Activated CD8-positive, alpha-beta memory T cell treated with anti-CD3 and anti-CD28 coated beads for 1 hour (primary cell): ENCODE measurements at places on chromosomes 1 and 21.

- no peak for DNase-seq
Observed at GRCh38 chr1:51656374-51656773, 39.5 kb downstream of the OSBPL9 start.

GRCh38 chr1:213830371-213830770 is 157.4 kb upstream of the PROX1 start:
- DNase-seq, result no peak

GRCh38 chr1:198849093-198849492 is 210.3 kb downstream of the PTPRC start:
- DNase-seq, result no peak

DNA sequence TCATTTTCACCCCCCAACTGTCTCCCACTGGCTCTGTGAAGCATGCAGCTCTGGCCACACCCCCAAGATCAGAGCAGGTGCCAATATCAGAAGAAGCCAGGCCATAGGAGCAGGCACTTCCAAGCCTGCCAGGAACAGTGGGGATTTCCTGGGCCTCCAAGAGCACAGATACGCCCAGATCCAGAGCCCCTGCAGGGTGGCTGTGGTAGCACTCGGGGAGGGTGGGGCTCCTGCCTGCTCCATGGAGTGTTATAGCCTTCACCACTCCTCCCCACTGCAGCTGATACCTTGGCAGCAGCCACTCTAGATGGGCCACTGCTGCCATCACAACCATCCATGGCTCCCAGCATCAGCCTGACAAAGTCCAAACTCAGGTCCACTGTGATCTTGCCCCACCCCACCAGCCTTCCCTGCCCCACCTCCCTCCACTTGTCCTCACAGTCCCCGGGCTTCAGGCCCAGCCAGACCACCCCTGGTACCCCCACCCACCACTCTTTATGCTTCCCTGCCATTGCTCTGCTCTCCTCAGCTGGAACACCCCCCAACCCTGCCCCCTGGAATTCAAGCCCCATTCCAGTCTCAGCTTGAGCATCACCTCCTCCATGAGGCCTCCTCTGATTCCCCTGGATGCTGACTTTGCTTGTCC is 448.3 kb downstream of the MATN1 start:
- no peak for DNase-seq

GRCh38 chr1:164830628-164831027 is 271.6 kb downstream of the PBX1 start:
- DNase-seq, result no peak

DNA sequence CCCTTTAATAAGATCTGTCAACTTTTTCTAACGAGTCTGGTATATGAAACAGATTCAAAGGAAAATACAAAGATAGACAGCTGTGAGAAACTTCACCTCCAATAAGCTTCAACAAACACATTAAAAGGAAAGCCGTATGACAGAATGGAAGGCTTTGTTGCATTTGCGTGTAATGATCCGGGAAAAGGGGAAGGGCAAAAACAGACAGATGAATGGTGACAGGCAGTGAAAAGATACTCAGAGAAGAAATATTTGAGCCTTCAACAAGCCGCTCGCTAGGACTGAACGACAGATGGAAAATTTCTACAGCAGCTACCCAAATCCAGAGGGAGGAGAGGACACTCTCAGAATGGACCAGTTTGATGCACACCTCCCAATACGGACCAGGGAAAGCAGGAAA is 14.9 kb downstream of the COPA start:
- DNase-seq, result no peak

DNA sequence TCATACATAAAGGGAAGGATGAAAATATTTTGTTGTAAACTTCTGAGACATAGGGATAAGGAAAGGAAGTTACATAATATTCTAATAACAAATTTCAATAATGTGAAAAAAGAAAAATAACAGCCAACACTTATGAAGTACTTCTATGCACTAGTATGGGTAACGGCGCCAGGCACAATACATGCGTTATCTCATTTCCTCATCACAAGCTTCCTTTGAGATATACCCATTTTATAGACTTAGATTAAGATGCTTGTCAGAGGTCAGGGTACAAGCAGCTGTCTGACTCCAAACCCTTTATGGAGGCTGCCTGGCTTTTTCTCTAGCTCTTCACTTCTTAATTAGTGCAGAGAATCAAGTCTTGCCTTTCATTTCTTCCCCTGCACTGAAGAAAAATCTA is 41.3 kb downstream of the TCP10L start:
- no peak for DNase-seq

- DNase-seq, result no peak
Observed at GRCh38 chr1:228268881-228269265, 61.0 kb downstream of the OBSCN start.

GRCh38 chr1:24683713-24684162 is 40.6 kb downstream of the SRRM1 start:
- DNase-seq, result no peak

DNA sequence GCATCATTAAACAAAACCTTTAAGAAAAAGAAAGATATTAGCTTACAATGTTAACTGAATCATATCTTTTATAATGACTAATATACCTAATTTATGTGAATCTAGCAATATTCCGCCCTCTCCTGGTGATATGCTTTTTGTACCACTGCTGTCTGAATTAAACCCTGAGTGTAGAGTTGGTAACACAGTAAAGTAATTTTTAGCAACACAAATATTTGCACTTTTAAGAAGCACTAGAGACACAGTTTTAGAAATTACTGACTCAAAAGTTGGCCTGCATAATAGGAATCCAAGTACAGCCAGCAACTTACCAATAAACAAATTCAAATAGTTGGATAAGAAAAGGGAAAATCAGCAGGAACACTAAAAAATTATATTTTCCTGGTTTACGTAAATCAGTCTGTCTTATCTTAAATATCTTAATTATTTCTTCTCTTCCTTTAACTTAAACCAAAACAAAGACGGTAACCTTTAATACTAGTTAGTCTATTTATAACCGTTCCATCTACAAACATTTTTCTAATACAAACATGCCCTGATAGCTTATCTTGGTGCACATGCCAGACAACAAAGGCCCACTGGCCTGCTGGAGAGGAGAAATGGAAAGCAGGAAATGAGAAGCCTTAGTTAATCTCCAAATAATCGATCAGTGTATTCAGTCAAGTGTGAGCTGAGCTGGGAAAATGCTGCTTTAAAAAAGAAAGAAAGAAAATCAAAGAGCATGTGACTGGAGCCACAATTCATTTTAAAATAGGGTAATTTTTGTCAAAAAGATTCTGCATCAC is 246.0 kb downstream of the RERE start:
- DNase-seq, result no peak

GRCh38 chr1:184442260-184442659 is 55.4 kb downstream of the C1orf21 start:
- no peak for DNase-seq

DNA sequence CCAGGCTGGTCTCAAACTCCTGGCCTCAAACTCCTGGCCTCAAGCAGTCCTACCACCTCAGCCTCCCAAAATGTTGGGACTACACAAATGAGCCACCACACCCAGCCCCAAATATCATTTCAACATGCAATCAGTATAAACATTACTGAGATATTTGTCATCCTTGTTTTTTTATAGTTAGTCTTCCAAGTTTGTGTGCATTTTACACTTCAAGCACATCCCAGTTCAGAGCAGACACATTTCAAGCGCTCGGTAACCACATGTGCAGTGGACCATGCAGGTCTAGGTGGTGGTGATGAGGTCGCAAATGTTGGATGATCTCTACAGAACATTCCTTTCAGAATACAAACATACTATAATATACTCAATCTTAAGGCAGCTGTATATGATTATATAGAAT is 23.8 kb upstream of the APP start:
- DNase-seq, result no peak

DNA sequence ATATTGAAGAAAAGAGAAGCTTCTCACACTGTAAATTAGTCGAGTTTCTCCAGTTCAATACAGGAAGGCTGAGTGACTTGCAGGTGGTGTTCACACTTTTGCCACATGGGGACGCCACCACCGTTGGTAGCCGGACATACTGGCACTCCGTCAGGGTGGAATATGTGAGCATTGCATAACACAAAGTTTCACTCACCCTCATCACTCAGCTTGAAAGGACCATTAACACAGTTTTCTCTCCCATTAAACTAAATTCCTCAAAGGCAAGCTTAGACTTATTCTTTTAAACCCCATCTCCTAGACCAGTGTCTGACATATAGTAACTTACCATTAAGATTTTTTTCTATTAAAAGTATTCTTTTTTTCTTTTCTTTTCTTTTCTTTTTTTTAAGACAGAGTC is 105.3 kb upstream of the SERBP1 start:
- no peak for DNase-seq

DNA sequence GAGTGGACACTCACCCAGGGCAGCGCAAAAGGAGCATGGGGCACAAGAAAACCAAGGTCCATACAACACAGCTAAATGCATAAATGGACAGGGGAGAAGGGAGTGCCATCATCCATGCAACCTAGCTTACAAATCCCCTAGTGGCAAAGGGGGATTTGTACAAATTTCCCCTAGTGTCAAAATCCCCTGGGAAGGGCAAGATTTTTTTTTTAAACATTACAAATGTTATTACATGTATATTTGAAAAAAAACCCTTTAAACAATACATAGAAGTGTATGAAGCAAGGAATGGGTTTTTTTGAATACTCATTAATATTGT is 89.6 kb upstream of the IVNS1ABP start:
- no peak for DNase-seq

GRCh38 chr1:67957066-67957465 is 93.4 kb downstream of the DIRAS3 start:
- no peak for DNase-seq

GRCh38 chr1:232194424-232194823 is 435.5 kb downstream of the SIPA1L2 start:
- no peak for DNase-seq

GRCh38 chr1:175801979-175802378 is 58.6 kb upstream of the TNR start:
- DNase-seq, result no peak

DNA sequence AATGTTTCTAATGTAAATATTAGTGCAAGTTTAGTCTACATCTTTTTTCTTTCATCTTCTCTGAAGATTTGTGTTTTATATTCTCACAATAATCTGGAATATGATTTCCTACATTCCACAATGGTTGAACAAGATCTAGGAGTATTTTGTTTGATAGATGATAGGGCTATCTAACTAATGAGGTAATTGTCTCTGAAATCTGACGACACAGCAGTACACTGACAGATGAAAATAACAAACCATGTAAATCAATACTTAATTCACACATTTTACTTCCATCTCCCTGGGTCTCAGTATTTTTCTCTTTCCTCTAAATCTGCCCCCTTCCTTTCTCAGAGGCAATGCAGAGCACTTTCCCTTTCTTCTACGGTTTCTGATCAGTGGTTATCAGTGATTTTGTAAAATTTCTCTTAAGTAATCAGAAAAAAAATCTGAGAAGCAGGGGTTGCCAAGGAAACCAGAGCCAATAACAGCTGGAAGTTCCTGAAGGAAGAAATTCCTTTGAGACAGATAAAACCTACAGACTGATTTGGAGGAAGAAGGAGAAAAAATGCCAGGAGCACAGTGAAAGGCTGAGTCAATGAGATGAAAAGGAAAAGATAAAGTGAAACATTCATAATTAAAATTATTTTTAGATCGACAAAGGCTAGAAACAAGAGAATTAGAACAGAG is 7.3 kb upstream of the ANKRD13C start:
- no peak for DNase-seq

DNA sequence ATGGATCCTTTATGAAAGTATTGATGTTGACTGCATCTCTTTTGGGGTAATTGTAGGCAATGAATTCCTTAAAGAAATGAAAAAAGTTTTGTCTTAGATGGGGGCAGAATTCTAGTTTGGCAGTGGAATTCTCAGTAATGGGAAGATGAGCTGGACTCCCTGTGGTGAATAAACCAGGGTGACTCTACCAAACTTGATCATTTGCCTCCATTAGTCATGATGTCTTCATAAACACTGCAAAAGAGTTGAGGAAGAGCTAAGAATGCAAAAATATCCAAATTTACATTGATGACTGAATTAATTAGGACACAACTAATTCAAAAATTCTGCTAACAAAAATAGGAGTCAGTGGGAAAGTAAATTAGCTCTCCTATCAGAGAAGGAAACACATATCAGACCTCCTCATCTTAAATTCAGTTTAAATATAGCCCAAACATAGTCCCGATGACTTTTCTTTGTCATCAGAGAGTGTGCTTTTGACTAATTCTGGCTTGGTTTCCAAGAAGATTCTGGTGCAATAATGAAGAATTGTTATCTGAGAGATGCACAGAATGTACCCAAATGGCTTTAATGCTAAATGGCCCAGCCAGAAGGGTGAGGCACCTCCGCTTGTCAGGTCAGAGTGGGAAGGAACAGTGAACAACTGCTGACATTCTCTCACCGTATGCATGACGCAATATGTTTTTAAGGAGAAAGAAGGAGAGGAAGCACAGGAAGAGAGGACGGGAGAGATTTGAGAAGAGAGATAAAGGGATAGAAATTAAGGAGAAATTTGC is 525.1 kb downstream of the LMO4 start:
- DNase-seq, result no peak

DNA sequence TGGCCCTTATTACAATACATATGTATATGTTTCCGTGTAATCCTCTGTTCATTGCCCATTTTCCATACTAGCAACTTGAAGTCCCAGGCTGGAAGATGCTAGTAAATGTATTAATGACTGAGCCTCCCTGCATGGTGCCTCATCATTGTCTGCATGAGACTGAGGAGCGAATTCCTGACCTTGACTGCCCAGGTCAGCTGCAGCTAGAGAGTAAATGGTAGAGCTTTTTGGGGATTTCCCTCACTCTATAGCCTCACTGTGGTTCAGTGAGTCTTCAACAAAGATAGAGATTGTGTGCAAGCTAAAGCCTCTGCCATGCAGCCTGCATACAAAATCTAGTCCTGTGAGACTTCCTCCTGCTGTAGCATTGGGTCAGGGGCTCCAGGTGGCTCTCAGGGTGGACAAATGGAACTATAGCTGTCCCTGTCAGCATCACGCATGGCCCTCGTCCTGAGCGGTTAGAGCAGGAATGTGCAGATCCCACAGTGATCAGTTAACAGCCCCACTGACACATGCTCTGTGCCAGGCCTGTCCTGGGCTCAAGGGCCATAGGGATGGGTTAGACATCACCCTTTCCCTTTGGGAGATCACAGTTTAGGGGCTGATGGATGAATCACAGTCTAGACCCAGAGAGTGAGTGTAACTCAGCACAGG is 741.7 kb downstream of the MATN1 start:
- DNase-seq, result no peak

DNA sequence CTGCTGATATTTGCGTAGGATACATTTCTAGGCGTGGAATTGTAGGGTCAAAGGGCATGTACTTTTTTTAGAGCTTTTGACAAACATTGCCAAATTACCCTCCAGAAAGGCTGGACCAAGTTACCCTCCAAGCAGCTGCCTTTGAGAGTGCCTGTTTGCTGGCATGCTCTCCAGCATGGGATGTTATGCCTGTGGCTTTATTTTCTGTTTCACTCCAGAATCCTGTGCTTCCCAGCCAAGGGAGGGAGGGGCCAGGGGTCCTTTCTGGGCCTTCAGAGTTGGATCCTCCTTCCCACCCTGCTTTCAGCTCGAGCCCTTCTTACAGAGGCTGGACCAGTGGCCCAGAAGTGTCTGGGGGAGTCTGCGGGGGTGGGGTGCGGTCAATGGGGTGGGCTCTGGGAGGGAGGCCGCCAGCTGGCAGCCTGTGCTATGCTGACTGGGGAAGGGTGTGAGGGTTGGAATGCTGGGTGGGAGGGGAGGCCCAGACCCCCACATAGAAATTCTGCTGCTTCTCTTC is 81.2 kb downstream of the EPHB2 start:
- no peak for DNase-seq
